ENCODE measurements at places on chromosomes 5 and 9. TPM values are rescaled to one million over a fixed set of nuclear protein-coding genes. Genes with fewer than 3 reads are reported as not detected.

DNA sequence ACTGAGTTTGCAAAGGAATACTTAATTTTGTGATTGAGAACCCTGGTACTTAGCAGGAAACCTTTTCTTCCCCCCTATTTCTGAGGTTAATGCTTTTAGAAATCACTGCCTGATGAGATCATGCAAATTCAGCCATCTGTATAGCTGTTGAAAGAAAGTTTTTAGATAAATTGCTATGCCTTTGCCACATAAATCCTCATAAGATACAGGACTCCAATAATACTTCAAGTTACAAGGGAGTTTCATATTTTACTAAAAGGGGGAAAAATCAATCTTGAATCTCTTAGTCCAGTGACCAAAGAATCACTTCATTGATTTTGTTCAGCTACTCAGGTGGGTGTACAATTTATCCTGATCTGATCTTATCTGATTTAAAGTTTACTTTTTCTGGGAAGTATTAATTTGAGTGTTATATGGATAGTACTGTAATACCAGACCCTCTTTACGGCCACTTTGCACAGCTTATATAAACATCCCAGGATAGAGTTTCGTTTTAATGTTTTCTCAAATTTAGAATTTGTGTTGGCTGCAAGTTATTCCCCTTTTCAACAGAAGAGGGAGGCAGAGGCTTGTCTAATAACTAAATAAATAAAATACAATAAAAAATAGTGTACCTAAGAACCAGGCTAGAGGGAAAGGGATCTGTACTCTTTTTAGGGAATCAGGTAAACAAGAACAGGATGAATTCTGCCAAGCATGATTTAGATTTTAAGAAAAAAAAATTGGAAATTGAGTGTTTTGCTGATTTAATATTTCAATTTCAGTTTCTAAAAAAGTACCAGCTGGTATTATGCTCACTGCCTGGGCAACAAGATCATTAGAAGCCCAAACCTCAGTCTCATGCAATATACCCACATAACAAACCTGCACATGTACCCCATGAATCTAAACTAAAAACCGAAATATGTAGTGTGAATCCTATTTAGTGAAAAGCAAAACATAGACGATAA lies 69.1 kb downstream of the PSAT1 start:
- DNase-seq, result no peak

- no peak for DNase-seq
These were observed 8.4 kb downstream of the IGFBPL1 start for GRCh38 chr9:38415856-38416255.

GRCh38 chr9:97309260-97309659 lies 1.8 kb downstream of the CCDC180 start:
- DNase-seq, result no peak

DNA sequence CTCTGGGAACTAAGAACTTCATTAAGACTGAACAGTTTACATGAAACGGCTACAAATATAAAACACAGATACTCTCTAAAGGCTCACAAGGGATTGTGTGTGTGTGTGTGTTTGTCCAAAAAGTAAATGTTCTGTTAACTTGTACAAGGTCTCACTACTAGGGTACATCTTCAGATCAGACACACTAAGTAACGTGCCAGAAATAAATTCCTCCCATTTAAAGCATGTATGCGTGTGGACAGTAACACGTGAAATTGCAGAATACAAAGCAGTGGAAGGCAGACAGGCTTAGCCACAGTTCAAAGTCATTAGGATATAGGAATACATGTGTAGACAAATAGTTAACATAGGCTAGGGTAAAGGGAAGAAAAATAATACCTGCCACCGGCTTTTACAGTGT lies 1.8 kb downstream of the BNC2 start:
- no peak for DNase-seq

The C5orf58 gene
- total RNA-seq, result not detected

The CTSV gene
- total RNA-seq, result not detected

The ZNF300 gene
- total RNA-seq, result 8.0 TPM

The BTNL3 gene
- not detected for total RNA-seq

The TMED7 gene
- 131 TPM for total RNA-seq

The CCDC180 gene
- 9.7 TPM for total RNA-seq

Data from thoracic aorta (tissue), 2 donors.